Glutamatergic neuron (in vitro differentiated cells): ENCODE measurements at places on chromosomes 5 and 9.
A peak's percentile ranks its signal among the peaks of the same experiment; 100 is the strongest.

DNA sequence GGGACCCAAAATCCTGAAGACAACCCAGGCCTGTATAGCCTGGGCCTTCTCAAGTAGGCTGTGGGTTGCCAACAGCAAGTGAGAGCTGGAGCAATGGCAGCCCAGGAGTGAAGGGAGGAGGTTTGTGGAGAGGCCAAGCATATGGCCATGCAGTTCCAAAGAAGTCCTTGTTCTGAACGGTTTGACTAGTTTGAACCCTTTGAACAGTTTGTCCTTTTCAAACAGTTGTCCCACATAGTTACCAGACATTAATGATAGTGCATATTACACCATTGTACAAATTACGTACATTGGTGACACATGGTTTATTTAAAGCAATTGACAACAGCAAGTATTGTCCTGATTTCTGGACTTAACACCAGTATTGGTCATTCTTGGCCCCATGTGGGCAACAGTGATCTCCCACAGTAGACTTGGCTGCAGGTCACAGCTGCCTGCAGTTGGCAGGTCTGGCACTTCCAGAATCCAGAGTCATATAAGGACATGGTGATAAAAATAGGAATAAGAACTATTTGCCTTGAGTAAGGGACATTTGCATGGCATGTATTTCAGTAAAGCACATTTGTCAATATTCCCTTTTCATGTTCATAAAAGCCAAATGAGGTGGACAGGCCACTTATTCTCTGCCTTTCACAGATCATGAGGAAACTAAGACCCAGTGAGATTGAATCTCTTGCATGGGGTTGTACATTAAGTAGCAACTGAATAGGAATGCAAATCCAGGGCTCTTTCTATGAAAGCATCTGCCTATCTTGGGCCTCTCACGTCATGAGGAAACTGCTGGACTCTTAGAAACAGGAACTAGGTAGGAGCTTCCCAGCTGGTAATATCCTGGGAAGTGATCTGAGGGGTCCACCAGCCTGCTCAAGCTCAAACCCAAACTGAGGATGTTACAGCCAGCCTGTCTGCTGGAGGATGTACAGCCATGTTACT lies 30.3 kb downstream of the SLC25A48 start:
- no peak for DNase-seq
- peaks cover 6% of the 10 kb centered on the region for H3K27me3 ChIP-seq
- H3K27ac ChIP-seq = no peak overlapping the region
- no peaks in the 10 kb centered on the region for H3K36me3 ChIP-seq

GRCh38 chr5:158398360-158399201 lies 539.6 kb upstream of the CLINT1 start:
- no peaks in the 10 kb centered on the region for H3K27me3 ChIP-seq
- H3K4me3 ChIP-seq = no peak overlapping the region
- peaks cover 7% of the 10 kb centered on the region for H3K36me3 ChIP-seq
- no peak for DNase-seq
- no peak overlapping the region for H3K27ac ChIP-seq

GRCh38 chr5:146877783-146878475 lies 628 bp downstream of the PPP2R2B start:
- peak overlapping the region; percentile 91 for H3K4me3 ChIP-seq
- peaks cover 8% of the 10 kb centered on the region for H3K27me3 ChIP-seq
- no peaks in the 10 kb centered on the region for H3K4me1 ChIP-seq
- no peaks in the 10 kb centered on the region for H3K36me3 ChIP-seq
- H3K27ac ChIP-seq = no peak overlapping the region

DNA sequence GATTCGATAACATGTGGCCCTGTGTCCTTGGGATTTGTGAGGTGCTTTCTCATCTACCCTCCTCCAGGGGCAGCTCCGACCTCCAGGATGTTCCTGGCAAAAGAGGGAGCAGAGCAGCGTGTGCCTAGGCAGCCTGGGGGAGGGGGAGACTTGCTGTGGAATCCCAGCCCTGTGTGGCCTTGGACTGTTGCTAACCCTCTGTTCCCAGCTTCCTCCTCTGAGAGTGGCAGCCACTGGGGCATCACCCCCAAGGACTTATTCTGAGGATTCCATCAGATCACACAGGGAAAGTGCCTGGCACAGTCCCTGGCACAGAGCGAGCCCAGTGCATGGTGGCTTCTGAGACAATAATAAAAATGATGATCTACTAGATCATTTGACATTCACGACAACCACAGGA lies 265.1 kb upstream of the MVB12B start:
- H3K27ac ChIP-seq = no peak overlapping the region
- H3K4me3 ChIP-seq = no peak overlapping the region
- no peak for DNase-seq
- no peaks in the 10 kb centered on the region for H3K36me3 ChIP-seq
- peaks cover 3% of the 10 kb centered on the region for H3K27me3 ChIP-seq

- H3K4me3 ChIP-seq = peak overlapping the region; percentile 61
- no peak for DNase-seq
- peaks cover 6% of the 10 kb centered on the region for H3K4me1 ChIP-seq
- no peak overlapping the region for H3K27ac ChIP-seq
Observed at GRCh38 chr9:136546697-136547501, 1.1 kb upstream of the NOTCH1 start.

GRCh38 chr9:69028754-69029153 lies 6.8 kb upstream of the FXN start:
- H3K27ac ChIP-seq = no peak overlapping the region
- H3K4me1 ChIP-seq = no peaks in the 10 kb centered on the region
- H3K27me3 ChIP-seq = peaks cover 3% of the 10 kb centered on the region
- no peaks in the 10 kb centered on the region for H3K36me3 ChIP-seq
- H3K4me3 ChIP-seq = no peak overlapping the region

DNA sequence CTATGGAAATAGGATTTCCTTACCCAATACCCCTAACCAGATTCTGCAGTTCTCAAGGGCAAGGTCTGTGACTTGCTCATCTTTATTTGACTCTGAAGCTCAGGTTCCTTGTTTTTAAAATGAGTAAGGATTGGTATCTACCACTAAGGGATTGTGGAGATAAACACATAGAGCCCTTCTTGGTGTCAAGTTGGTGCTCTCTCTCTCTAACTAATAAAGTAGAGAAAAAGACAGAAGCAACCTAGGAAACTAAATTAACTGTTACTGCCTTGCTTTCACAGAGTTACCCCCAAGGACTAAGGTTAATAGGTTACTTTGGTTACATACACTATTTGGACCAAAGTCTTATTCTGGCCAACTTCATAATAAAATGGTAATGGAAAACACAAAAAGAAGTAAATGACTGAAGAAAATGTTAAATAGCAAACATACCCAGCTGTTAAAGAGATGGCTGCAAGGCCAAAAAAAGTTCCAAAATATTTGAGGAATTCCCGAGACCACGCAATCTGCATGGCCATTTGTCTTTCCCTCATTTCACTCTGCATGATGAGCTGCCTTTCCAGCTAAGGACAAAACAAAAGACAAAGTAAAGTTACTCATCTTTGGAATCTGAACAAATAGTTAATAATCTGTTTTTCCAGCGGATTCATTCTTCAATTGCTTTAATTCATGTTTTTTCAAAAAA lies 21.8 kb upstream of the RLN1 start:
- H3K27ac ChIP-seq = no peak overlapping the region
- H3K27me3 ChIP-seq = peaks cover 1% of the 10 kb centered on the region
- no peak for DNase-seq
- peaks cover 7% of the 10 kb centered on the region for H3K4me1 ChIP-seq

DNA sequence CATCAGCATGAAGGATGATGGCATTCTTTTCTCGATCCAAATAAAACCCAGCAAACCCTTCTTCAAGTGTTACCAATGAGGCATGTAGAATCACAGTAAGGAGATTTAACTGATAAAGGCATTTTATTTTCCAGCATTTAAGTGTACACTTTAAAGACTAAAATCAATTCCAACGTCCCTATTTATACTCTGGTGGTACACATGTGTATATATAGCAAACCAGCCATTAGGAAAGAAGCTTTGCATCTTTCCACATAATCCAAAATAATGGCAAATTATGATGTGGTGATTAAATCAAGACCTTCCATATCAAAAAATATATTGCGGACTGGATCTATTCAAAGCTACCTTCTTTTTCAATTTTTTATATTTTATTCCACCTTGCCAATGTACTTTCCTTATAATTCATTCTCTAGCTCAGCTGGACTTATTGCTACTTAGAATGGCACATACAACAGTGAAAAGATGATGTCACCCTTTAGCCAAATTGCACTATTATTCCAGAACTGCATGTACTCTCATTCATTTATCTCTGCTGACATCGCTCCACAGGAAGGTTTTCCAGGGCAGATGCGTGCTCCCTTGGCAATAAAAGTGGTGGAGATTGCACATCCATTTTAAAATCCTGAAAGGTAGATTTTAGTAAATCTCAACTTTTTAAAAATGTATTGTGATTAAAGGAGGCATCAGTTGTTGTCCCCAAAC lies 63.3 kb upstream of the SLC30A5 start:
- H3K4me1 ChIP-seq = no peaks in the 10 kb centered on the region
- H3K4me3 ChIP-seq = no peak overlapping the region
- H3K27me3 ChIP-seq = no peaks in the 10 kb centered on the region
- H3K27ac ChIP-seq = no peak overlapping the region
- H3K36me3 ChIP-seq = no peaks in the 10 kb centered on the region
- DNase-seq = no peak

- H3K4me3 ChIP-seq = peak overlapping the region; percentile 49
- H3K27ac ChIP-seq = peak overlapping the region; percentile 91
- peaks cover 9% of the 10 kb centered on the region for H3K27me3 ChIP-seq
- peaks cover 42% of the 10 kb centered on the region for H3K4me1 ChIP-seq
Observed at GRCh38 chr5:163645421-163646416, 140.3 kb downstream of the MAT2B start.
